ENCODE measurements at places on chromosomes 6 and 20. TPM values are rescaled to one million over a fixed set of nuclear protein-coding genes. Genes with fewer than 3 reads are reported as not detected.

BTNL2 gene
- not detected for total RNA-seq

DNA sequence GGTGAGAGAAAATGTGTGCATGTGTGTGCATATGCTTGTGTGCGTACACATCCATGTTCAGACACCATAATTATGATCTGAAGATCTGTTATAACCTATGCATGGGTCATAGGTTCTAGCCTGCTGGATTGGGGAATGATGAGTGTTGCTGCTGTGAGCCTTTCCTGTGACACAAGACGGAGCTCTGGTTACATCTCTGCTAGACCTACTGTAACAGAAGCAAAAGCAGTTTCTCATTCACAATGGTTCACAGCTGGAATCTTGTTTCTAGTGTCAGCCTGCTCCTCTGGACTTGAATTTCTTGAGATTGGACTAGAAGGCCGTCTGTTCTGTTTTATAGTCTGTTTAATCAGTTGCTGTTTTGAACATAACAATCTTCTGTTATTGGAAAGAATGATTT is 40.1 kb downstream of the DEFB114 start:
- no peak overlapping the region for H3K27ac ChIP-seq
- no peaks in the 10 kb centered on the region for H3K4me1 ChIP-seq
- no peak for DNase-seq
- no peaks in the 10 kb centered on the region for H3K36me3 ChIP-seq
- H3K4me3 ChIP-seq, result no peak overlapping the region
- H3K27me3 ChIP-seq, result no peaks in the 10 kb centered on the region

GRCh38 chr20:58603721-58604120 is 47.4 kb upstream of the STX16 start:
- no peak for DNase-seq
- H3K27ac ChIP-seq, result no peak overlapping the region
- no peaks in the 10 kb centered on the region for H3K36me3 ChIP-seq
- no peak overlapping the region for H3K4me3 ChIP-seq
- H3K4me1 ChIP-seq, result no peaks in the 10 kb centered on the region
- H3K27me3 ChIP-seq, result peaks cover 12% of the 10 kb centered on the region

DNA sequence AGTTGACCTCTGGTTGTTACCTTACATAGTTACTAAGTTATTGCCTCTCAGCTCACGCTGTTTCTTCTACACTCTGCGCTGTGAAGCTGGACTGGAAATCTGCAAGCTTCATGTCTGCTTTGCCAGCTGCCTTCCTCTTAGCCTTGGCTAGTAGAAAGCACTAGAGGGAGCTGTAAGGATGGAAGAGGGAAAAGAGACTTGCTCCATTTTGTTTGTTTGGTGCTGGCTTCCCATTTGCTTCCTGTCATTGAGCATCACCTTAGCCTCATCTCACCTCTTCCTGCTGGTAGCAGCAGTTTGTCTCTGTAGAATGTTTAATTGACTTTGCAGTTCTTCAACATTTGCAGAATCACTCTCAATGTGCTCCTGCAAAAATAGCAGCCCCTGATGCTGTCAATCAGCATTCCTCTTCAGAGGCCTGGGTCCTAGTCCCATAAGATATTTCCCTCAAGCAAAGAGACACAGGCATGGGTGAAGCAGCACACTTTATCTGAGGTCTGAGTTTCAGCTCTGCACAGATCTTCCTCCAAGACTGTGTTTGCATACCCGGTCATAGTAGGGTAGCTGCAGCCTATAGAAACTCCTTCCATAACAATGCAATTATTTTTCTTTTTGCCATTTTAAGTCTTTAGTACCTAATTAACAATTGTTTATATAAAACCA is 302.2 kb upstream of the EPHA7 start:
- H3K36me3 ChIP-seq, result no peaks in the 10 kb centered on the region
- DNase-seq, result no peak
- H3K27ac ChIP-seq, result no peak overlapping the region

GRCh38 chr6:72525821-72526510 is 95.9 kb upstream of the KCNQ5 start:
- no peaks in the 10 kb centered on the region for H3K27me3 ChIP-seq
- H3K4me3 ChIP-seq, result no peak overlapping the region
- no peaks in the 10 kb centered on the region for H3K36me3 ChIP-seq
- H3K27ac ChIP-seq, result no peak overlapping the region
- H3K4me1 ChIP-seq, result no peaks in the 10 kb centered on the region
- DNase-seq, result no peak

- DNase-seq, result no peak
- no peaks in the 10 kb centered on the region for H3K27me3 ChIP-seq
- H3K4me3 ChIP-seq, result peak overlapping the region; percentile 32
These were observed 19.3 kb downstream of the TOP1 start for GRCh38 chr20:41047975-41048305.

CDH26 gene
- 8.8 TPM for total RNA-seq

SLC17A3 gene
- total RNA-seq, result not detected

WFDC12 gene
- total RNA-seq, result 1.8 TPM

DNA sequence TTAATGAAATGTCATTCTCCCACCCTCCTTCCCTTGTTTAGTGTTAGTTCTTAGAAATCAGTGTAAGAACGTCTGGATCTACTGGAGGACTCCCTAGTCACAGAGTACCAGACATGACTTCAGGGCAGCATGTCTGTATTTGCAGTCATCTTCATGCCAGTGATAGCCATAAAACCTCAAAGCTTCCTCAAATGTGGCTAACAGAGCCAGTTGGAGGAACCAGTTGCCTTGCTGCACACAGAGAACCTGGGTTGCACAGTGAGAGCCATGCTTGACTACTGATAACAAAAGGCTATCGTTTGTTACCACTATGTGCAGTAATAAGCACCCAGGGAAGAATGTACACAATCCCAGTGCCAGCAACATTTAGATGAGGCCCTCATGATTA is 20.1 kb downstream of the NT5E start:
- H3K27ac ChIP-seq, result no peak overlapping the region
- H3K4me1 ChIP-seq, result no peaks in the 10 kb centered on the region
- H3K4me3 ChIP-seq, result no peak overlapping the region
- no peaks in the 10 kb centered on the region for H3K36me3 ChIP-seq
- no peak for DNase-seq

GRCh38 chr6:125887372-125887771 is 69.2 kb upstream of the HINT3 start:
- no peaks in the 10 kb centered on the region for H3K4me1 ChIP-seq
- no peaks in the 10 kb centered on the region for H3K27me3 ChIP-seq
- DNase-seq, result no peak
- no peak overlapping the region for H3K27ac ChIP-seq
- H3K36me3 ChIP-seq, result peaks cover 87% of the 10 kb centered on the region

- no peaks in the 10 kb centered on the region for H3K36me3 ChIP-seq
- no peak overlapping the region for H3K4me3 ChIP-seq
- no peak for DNase-seq
- no peaks in the 10 kb centered on the region for H3K27me3 ChIP-seq
- H3K27ac ChIP-seq, result no peak overlapping the region
These were observed 208.1 kb downstream of the TINAG start for GRCh38 chr6:54516321-54516720.

DNA sequence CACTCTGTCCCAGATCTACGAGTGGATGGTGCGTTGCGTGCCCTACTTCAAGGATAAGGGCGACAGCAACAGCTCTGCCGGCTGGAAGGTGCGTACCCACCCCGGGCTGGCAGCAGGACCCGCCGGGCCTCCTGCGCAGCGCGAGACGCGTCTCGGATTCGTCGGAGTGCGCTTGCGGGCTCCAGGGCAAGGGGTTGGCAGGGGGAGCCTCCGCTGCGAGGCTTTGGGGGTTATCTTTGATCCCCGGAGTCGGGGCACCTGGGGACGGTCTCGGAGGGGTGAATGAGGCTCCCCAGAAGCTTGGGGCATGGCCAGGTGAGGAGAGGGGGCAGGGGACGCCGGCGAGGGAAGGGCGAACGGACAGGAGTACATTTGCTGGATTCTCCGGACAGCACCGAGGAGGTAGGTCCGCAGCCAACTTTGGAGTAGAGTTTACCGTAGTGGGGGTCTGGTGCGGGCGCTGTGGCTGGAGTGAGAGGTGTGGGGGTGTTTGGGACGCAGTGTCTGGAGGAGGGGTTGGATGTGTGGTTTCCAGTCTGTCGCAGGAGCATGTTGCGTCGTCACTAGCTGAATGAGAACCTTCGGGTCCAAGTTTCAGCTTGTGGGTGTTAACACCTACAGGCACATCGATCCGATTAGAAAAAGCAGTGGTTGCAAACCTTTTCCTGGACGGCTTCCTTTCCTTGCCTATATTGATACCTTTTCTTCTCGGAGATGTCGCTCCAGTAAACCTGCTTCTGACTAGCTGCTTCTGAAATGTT is 1.2 kb downstream of the FOXO3 start:
- H3K27ac ChIP-seq, result peak overlapping the region; percentile 99
- no peaks in the 10 kb centered on the region for H3K27me3 ChIP-seq
- H3K36me3 ChIP-seq, result peaks cover 7% of the 10 kb centered on the region
- H3K4me1 ChIP-seq, result peaks cover 42% of the 10 kb centered on the region
- peak overlapping the region; percentile 89 for H3K4me3 ChIP-seq
- DNase-seq, result peak; percentile 71

SPATS1 gene
- total RNA-seq, result not detected

PNLDC1 gene
- total RNA-seq, result 0.49 TPM

SYCP2 gene
- total RNA-seq, result 1.9 TPM

DNA sequence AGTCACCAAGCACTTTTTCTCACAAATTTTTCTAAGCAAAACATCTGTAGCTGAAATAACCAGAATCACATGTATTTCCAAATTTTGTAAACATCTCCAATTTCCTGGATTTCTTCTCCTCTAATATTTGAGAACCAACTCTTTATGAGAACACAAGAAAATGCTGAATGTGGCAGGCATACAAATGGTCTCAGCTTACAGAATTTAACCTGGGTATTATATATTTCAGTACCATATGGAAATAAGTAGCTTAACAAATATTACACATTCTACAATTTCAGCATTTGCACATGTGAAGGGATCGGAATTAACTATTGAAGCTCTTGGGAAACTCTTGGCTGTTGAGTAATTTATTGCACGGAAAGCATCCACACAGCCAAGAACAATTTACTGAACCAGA is 92.5 kb downstream of the TBXT start:
- H3K4me1 ChIP-seq, result no peaks in the 10 kb centered on the region
- H3K4me3 ChIP-seq, result no peak overlapping the region
- no peak overlapping the region for H3K27ac ChIP-seq
- no peak for DNase-seq
- H3K27me3 ChIP-seq, result no peaks in the 10 kb centered on the region
- H3K36me3 ChIP-seq, result no peaks in the 10 kb centered on the region

DNA sequence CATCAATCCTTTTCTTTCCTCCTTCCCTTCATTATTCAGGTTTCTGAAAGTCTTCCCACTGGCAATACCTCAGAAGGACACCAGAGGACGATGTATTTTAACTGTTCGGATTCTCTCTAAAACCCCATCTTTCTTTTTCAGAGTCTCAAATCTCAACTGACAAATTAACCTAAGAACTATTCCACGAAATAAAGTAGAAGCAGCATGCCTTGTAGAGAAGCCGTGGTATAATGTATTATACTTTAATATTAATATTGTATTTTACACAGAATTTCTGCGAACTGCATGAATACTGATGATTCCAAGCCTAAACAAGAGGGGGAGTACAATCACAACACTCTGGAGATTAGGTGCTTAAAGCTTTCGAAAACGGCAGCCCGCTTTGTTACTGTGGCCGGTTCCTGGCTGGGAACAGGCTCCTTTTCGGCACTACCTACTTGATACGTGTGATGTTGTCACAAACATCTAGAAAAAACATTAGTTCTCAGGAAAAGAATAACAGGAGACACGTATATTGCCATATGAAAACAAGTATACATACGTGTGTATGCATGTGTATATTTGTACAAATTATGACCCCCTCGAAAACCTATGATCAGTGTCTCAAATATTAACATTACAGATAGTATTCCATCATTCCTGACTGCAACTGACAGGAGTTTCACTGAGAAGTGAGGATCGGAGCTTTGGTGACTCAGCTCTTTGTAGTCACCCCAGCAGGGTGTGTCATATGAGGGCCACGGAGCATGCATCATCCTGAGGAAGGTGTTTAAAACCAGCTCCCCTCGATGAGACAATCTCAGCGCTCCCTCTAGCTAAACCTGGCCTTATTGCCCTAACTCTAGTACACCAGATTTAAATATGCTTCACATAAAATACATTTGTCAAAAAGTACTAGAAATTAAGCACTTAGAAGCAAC is 319.7 kb upstream of the TCF21 start:
- H3K36me3 ChIP-seq, result no peaks in the 10 kb centered on the region
- peak overlapping the region; percentile 45 for H3K27ac ChIP-seq
- DNase-seq, result no peak
- peak overlapping the region; percentile 38 for H3K4me3 ChIP-seq
- peaks cover 15% of the 10 kb centered on the region for H3K27me3 ChIP-seq

- H3K27me3 ChIP-seq, result no peaks in the 10 kb centered on the region
- H3K4me3 ChIP-seq, result no peak overlapping the region
- no peaks in the 10 kb centered on the region for H3K36me3 ChIP-seq
These were observed 22.3 kb downstream of the ELOVL5 start for GRCh38 chr6:53326372-53327016.

DNA sequence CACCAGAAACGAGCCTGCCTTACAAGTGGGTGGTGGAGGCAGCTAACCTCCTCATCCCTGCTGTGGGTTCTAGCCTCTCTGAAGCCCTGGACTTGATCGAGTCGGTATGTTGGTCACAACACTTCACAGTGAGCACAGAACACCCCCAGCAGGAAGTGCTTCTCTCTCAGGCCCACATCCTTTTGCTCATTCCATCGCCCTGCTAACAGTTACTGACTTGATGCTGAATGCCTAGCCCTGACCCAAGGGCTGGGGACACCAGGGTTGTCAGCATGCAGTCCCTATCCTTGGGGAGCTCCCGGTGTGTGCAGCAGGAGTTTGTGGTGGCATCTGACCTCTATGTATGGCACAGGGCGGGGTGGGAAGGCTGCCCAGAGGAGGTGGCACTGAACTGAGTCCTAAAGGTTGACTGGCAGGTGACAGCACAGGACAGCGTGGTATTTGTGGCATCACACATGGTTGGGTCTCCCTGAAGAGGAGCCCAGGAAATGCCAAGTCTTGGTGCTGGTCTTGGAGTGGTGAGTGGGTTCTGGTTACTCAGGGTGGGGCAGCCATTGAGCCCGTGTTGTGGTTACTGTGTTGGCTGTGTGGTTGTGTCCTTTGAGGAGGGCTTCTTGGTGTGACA is 26.7 kb downstream of the GTSF1L start:
- no peak overlapping the region for H3K27ac ChIP-seq
- DNase-seq, result no peak
- H3K4me3 ChIP-seq, result no peak overlapping the region
- no peaks in the 10 kb centered on the region for H3K27me3 ChIP-seq
- no peaks in the 10 kb centered on the region for H3K36me3 ChIP-seq
- H3K4me1 ChIP-seq, result no peaks in the 10 kb centered on the region

DNA sequence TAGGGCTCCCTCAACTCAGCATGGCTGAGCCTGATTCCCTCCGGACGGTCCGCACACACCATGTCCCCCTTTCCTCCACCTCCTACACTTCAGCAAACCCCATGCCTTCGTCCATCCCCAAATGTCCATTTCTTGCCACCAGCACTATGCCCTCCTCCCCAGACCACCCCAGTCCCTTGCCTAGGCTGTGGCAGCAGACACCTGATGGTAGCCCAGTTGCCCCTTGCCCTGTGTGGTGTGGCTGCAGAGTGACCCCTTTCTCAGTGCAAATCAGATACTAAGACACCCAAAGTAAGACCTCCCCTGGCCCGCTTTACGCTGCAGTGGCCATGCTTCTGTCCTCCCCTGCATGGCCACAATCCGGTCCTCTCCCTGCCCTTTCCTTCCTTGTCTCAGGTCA is 34.1 kb upstream of the CD93 start:
- H3K36me3 ChIP-seq, result no peaks in the 10 kb centered on the region
- peak; percentile 29 for DNase-seq
- peaks cover 23% of the 10 kb centered on the region for H3K4me1 ChIP-seq
- H3K4me3 ChIP-seq, result no peak overlapping the region

All from upper lobe of right lung (tissue), 1 donor.